ENCODE measurements at places on chromosomes 1 and 21.
A peak's percentile ranks its signal among the peaks of the same experiment; 100 is the strongest.

DNA sequence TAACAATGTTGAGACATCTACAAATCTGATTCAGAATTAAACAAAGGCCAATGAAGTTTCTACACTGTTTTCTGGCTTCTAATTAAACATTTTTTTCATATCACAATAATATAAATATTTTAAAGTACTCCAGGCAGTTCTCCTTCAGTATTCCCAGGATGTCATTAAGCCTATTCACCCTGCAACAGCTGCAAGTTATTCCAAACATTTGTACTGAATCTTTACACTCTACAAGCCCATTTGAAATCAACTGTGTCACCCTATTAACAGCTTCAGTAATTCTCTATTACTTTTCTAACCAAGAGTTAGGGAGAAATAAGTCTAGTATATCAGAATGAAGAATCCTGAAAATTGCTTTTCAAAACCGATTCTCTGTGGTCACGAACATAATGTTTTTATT lies 124.6 kb downstream of the OLFML2B start:
- no peak for DNase-seq

DNA sequence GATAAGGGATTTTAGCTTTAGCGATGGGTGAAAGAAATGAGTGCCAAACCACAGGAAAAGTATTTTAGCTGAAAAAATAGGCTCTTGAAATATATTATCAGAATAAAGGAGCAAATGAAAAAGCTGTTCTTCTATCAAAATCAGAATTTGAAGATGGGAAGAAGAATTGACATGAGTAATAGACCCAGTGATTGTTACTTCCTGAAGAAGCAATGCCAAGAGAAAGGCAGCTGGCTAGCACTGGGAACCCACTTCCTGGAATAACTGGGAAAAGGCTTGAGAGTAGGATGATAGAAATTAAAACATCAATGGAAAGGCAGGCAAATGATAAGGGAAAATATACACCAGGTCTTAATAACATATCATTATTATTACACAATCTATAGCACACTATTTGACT lies 29.9 kb upstream of the LYPLAL1 start:
- no peak for DNase-seq

DNA sequence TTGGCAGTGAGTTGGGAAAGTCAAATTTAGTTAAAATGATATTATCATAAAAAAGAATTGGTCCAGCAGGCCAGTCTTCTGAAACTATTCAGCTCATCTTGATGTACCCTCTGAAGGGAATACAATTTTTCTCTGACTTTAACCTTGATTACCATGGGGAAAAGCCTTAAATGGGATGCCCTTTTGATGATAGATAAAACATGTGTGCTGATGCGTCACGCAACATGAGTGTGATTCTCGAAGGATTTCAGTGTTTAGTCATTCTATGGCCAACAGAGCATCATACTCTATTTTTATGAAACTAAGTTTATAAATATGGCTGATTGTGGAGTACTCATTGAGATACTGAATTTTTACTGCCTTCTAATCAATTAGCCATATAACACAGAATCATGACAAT lies 171.5 kb downstream of the ZNF281 start:
- no peak for DNase-seq

DNA sequence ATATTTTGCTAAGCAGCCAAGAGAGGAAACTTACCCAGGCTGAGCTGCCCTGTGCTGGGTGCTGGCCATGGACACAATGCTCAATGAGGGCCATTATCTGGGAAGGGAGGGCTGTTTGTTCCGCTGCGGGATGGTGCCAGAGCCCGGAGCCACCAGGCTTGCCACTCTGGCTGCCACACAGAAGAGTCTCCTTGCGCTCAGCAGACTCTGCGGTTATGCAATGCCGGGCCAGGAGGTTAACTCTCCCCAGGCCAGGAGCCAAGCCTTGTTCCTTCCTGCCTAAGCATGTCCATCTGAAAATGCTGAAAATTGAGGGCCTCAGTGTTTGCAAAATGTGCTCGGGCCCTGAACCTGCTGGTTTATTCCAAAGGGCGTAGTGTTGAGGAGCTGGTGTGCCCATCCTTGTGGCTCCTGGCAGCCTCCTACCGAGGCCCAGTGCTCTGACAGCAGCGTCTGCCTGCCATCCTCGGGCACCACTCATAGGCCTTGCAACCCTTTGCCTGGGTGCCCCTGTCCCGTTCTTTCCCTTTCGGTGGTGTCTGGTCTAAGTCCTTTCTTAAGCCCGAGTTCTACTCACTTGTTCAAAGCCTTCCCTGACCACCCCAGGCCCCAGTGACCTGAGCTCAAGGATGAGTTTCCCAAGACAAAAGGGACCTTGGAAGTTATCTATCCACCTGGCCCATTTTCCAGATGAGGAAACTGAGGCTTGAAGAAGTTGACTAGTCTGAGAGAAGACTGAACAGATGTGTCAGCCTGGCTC lies 133.8 kb upstream of the EDN2 start:
- no peak for DNase-seq

DNA sequence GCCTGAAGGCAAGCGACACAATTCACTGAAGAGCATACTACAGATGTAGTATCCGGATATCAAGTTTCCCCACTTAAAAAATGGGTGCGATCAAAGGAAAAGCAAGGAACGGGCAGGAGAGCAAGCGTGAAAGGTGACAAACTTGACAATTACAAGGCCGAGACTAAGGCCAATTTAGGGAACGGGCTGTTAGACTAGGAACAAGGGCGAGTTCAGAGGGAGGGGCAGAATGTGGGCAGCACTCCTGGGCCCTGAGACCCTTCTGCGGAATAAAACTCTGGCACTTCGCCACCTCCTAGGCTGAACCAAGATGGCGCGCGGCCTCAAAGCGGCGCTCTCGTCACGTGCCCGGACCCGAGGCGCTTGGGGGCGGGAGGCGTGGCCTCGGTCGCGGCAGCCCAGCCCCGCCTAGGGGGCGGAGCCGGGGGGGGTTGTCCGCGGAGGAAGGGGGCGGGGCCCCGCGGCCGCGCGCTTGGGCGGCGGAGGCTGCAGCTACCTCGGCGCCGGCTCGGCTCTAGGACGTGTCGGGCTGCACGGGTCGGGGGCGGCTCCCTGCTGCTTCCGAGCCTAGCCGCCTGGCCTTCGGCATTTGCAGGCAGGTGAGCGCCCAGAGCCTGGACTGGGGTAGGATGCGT lies at the start of gene PPFIA4:
Gene PPFIA4, plus strand, starts transcription at position 461 of the 635 bp plus-strand sequence. CDS start 12,518 bp downstream, outside the sequence.
- peak; percentile 31 for DNase-seq

DNA sequence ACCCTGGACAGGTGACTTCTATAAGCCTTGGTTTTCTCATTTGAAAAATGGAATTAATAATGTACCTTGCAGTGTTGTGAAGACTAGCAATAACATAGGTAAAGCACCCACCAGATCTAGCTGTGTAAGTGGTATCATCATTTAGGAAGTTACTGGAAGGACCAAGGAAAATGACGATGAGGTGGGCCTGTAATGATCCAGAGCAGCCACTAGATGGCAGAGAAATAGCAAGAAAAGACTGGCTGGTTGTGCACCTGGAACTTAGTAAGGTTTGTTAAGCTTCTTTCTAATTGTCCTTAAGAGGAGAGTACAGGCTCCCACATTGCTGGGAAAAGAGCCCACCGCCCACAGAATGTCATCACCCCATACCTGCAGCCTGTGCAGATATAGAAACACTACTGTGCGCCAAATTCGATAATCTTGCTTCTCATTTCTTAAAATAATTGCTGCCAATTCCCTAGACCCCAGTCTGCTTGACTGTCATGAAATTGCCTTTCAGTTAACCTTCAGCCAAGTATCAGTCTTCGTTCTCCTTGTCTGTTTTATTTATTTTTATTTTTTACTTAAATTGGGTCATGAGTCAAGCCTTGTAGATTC lies 37.2 kb downstream of the WNT4 start:
- no peak for DNase-seq

DNA sequence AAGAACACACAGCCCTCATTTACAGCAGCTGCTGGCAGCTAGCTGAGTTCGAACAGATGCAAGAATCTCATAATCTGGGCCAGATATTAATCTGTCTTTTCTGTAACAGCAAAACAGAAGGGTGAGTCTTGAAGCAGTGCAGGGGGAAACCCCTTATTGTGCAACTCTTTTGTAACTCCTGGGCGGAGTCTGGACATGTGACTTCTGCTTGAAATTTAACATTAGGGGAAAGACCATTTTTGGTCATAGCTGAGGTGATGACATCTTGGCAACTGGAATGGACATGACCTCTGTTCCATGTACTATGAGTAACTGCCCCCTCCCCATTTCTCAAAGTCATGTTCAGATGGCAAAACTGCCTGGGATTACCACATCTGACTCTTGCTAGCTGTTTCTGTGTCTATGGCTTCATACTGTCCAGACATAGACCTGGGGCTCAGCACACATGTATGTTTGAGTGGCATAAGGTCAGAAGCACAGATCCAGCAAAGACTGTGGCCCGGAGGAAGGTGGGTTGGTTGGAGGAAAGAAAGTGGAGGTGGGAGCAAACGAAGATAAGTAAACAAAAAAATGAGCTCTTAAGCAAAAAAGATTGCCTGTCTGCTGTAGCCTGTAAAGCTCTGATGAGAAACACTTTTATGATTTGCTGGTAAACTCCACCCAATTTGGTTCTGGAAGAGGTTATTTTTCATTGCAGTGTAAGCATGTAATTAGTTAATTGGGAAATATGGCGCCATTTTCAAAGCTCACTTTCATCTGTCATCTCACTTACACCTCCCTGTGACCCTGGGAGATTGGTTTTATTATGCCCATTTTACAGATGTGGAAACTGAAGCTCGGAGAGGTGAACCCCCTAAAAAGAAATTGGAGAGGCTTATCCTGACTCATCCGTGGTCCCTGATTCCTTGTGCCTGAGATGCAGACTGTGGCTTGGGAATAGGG lies 26.1 kb downstream of the ETS2 start:
- no peak for DNase-seq

DNA sequence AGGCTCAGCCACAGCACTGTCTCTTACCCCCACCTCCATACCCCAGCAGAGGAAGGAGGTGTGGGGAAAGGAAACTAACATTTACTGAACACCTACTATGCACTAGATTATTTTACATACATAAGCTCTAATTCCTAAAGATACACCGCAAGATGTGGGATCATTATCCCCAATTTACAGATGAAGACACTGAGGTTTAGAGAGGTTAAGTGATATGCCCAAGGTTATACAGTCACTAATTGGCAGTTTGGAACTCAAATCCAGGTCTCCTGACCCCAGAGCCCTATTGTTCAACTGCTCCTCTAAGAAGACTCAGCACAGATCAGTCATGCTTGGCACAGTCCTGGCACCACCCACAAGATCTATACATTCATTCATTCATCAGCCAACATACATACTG lies 3.7 kb upstream of the TENT5B start:
- DNase-seq = no peak

DNA sequence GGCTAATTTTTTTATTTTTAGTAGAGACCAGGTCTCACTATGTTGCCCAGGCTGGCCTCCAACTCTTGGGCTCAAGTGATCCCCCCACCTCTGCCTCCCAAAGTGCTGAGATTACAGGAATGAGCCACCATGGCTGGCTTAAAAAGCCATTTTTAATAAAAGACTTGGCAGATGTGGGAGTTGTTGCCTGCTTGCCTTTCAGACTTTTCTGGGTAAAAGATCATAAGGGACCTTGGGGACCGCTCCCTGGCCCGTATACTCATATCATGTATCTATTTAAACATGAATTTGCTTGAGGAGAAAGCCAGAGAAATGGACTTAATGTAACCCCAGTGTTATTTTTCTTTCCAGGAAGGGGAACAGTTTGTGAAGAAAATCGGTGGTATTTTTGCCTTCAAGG lies 23.4 kb upstream of the PODN start:
- DNase-seq = no peak

DNA sequence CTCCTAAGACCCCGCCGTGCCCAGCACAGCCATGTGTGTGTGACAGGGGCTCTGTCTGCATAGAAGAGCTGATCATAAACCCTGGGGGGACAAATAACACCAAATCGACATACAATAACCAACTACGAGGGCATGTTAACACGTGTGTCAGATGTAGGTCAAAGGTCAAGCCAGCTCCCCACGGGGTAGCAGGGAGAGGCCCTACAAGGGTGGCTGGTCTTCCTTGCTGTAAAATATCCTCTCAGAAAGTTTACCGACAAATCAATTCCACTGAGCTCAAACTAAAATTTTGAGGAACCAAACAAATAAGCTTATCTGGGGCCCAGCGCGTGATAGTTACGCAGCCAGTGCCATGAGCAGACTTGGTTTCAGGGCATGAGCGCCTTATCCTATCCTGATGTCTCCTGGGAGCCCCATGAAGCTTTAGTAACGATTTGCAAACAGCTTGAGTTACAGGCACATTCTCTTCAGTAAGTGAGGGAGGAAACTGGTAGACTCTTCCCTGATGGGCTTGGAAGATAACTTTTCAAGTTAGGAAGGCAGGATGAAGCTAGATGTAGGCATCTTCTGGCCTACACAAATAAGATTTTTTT lies 2.7 kb upstream of the TMPRSS3 start:
- DNase-seq = no peak

- no peak for DNase-seq
Measured at GRCh38 chr1:236524895-236525184, 1.1 kb downstream of the LGALS8 start.

Data from activated CD8-positive, alpha-beta memory T cell treated with anti-CD3 and anti-CD28 coated beads for 1 hour (primary cell).